ENCODE measurements at places on chromosomes 3 and 15. TPM values are rescaled to one million over a fixed set of nuclear protein-coding genes. Genes with fewer than 3 reads are reported as not detected.

The FAN1 gene
- 18.4 TPM for total RNA-seq

DNA sequence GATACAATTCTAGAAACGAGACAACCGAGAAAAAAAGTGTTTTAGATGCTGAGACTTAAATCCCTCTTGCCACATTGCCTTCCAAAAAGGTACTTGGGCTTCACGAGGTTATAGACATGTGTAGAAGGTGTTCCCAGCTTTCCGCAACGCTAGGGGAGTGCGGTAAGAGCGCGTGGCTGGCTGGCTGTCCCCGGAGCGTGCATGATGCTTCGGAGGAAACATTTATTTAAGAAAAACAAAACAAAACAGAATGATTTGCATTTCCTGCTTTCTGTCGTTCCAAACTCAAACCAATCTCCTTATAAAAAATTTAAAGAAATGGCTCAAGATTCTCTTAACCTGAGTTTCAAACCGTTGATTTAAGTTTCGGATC is 841 bp downstream of the SLC6A20 start:
- H3K4me1 ChIP-seq, result peaks cover 9% of the 10 kb centered on the region
- no peak overlapping the region for H3K27ac ChIP-seq
- H3K27me3 ChIP-seq, result peaks cover 58% of the 10 kb centered on the region
- peak overlapping the region; percentile 51 for H3K4me3 ChIP-seq
- H3K36me3 ChIP-seq, result no peaks in the 10 kb centered on the region
- DNase-seq, result no peak

- H3K4me1 ChIP-seq, result peaks cover 26% of the 10 kb centered on the region
- DNase-seq, result no peak
- H3K36me3 ChIP-seq, result no peaks in the 10 kb centered on the region
- no peak overlapping the region for H3K27ac ChIP-seq
These were observed 4.4 kb upstream of the GNAI2 start for GRCh38 chr3:50231581-50231980.

DNA sequence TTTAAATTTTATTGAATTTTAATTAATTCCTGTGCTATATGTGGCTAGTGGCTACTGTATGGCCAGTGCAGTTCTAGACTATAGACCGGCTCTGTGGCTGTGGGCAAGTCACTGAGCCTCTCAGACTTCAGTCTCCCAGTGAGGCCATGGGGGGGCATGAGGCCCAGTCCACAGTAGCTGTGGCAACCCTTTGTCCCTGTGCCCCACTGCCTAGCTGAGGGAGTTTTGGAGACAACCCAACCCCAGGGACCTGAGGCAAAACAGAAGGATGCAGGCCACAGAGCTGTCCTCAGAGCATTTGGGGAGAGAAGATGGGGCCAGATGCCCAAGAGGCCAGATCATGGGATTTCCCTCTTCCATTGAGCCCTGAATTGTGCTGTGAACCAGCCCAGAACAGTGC is 18.9 kb upstream of the POC1A start:
- no peak for DNase-seq
- no peaks in the 10 kb centered on the region for H3K4me1 ChIP-seq
- no peak overlapping the region for H3K27ac ChIP-seq
- H3K36me3 ChIP-seq, result no peaks in the 10 kb centered on the region
- no peaks in the 10 kb centered on the region for H3K27me3 ChIP-seq
- no peak overlapping the region for H3K4me3 ChIP-seq

The CCRL2 gene
- 28.5 TPM for total RNA-seq

DNA sequence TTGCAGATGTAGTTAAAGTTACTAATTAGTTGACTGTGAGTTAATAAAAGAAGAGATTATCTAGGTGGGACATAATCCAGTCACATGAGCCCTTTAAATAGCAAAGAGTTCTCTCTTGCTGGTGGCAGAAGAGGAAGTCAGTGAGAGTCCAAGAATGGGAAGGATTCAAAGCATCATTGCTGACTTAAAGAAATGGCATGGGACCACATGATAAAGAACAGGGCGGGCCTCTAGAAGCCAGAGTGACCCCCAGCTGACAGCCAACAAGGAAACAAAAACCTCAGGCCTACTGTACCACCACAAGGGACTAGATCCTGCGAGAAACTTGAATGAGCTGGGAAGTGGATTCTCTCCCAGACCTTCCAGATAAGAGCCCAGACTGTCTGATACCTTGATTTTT is 447.2 kb upstream of the CCDC54 start:
- H3K4me3 ChIP-seq, result no peak overlapping the region
- no peak for DNase-seq
- no peaks in the 10 kb centered on the region for H3K27me3 ChIP-seq
- H3K36me3 ChIP-seq, result no peaks in the 10 kb centered on the region
- H3K27ac ChIP-seq, result no peak overlapping the region

GRCh38 chr3:29760226-29760685 is 479.4 kb downstream of the RBMS3 start:
- H3K36me3 ChIP-seq, result no peaks in the 10 kb centered on the region
- H3K4me3 ChIP-seq, result no peak overlapping the region
- no peak for DNase-seq

DNA sequence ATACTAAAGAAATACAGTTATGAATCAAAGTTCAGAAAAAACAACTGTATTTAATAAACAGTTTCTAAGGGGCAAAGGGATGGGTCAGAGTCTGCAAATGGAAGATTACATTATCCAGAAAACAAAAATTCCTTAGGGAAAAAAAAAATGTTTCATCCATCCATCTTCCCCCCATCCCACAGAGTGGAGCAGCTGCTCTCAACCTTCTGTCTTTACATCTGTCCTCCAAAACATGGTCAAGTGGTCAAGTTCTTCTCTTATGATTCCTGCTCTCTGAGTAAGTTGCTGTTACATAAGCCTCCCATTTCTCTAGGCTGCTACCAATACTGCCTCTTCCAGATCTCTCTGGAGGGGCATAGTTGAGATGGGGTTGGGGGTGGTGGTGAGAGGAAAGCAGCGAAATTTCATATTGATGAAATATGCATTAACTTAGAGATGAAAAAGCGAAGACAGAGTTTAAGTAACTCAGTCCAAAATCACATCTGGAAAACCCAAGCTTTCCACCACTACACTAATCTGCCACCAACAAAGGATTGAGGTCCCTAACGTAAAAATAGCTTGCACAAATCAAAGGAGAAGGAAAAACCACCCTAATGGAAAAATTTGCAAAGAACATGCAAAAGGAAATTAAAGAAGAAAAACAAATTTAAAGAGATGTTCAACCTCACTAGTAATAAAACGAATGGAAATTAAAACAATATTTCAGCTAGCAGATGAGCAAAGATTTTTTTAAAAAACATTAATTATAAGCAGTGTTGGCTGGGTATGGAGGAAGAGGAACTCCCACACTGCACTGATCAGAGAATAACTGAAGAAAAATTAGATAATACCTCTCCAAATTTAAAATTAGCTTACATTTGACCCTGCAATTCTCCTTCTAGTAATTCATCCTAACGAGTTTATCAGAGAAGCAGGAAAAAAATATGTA is 109.5 kb downstream of the ST8SIA2 start:
- H3K4me3 ChIP-seq, result no peak overlapping the region
- no peak for DNase-seq
- H3K27me3 ChIP-seq, result peaks cover 6% of the 10 kb centered on the region
- H3K27ac ChIP-seq, result no peak overlapping the region

GRCh38 chr3:133413161-133414020 is 13.5 kb downstream of the BFSP2 start:
- no peaks in the 10 kb centered on the region for H3K36me3 ChIP-seq
- no peaks in the 10 kb centered on the region for H3K27me3 ChIP-seq
- H3K4me1 ChIP-seq, result no peaks in the 10 kb centered on the region
- H3K27ac ChIP-seq, result peak overlapping the region; percentile 25
- no peak for DNase-seq

The IMPG2 gene
- total RNA-seq, result 0.29 TPM

- DNase-seq, result no peak
- no peaks in the 10 kb centered on the region for H3K27me3 ChIP-seq
- H3K4me3 ChIP-seq, result no peak overlapping the region
- H3K4me1 ChIP-seq, result no peaks in the 10 kb centered on the region
- no peaks in the 10 kb centered on the region for H3K36me3 ChIP-seq
These were observed 22.8 kb downstream of the GAP43 start for GRCh38 chr3:115646027-115646690.

DNA sequence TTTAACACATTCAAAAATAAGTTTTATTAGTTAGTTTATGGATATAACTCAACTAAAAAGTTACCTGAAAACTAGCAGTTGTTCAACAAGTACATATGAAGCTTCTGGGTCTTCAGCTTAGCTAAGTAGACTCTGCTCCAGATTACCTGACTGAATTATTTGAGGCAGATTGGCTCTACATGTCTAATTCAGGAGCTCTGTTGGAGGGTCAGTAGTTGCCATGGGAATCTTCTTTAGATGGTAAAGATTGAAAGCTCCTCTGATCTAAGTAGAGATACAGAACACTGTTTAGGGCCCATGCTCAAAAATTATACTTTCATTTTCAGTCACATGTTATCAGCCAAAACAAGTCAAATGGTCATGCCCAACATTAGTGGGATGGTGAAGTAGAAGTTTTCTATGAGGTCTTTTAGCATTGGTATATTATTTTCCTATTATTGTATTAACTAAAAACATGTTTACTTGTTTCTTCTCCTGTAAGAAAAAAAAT is 1476.9 kb downstream of the OTOL1 start:
- H3K27me3 ChIP-seq, result no peaks in the 10 kb centered on the region
- DNase-seq, result no peak
- H3K27ac ChIP-seq, result no peak overlapping the region
- H3K36me3 ChIP-seq, result no peaks in the 10 kb centered on the region

The DNASE1L3 gene
- 125 TPM for total RNA-seq

- DNase-seq, result no peak
- H3K27me3 ChIP-seq, result no peaks in the 10 kb centered on the region
- no peak overlapping the region for H3K27ac ChIP-seq
- H3K4me3 ChIP-seq, result no peak overlapping the region
- H3K4me1 ChIP-seq, result no peaks in the 10 kb centered on the region
- H3K36me3 ChIP-seq, result no peaks in the 10 kb centered on the region
These were observed 67.4 kb upstream of the RNU6-1 start for GRCh38 chr15:67907184-67907723.

The KAT2B gene
- 52.6 TPM for total RNA-seq

DNA sequence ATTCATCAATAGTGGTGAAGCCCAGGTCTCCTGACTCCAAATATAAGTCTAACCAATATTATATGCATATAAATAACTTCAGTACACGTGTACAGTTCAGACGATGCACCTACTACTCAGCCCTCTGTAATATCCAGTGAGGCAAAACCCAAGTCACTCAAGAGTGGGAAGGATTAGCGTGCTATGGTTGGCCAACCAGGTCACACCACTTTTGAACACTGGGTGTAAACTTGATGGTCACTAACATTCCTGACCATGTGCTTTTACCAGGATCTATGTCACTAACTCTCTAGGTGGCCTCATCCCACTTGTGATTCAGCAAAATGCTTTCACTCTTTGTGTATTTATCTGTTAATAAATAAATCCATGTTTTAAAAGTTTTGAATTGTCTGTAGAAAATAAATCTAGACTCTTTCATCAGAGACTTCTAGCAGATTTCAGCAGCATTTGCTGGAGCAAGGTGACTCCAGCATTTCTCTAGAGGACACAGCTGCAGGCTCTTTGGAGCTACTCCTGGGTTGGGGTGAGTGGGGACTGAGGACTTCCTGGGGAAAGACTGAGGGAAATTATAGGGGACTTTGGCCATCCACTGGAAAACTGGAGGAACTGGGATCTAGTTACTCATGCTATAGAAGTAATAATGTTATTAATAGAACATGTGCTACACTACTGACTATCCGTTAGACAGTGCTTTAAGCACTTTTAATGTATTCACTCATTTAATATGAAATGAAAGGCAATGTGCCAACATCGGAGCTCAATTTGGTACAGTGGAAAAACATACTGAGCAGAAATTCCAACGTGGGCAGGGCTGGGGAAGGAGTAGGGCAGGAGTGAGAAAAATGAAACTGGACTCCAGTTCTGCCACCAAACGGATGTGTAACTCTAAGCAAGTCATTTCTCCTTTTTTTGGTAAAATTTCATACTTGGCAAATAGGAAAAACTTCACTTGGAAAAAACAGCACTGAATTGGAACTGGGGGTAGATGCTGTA is 97.9 kb downstream of the RORA start:
- no peak overlapping the region for H3K27ac ChIP-seq
- H3K4me1 ChIP-seq, result no peaks in the 10 kb centered on the region

GRCh38 chr3:61612211-61613194 is 51.1 kb downstream of the PTPRG start:
- H3K36me3 ChIP-seq, result no peaks in the 10 kb centered on the region
- H3K4me1 ChIP-seq, result peaks cover 11% of the 10 kb centered on the region
- no peak overlapping the region for H3K27ac ChIP-seq
- H3K4me3 ChIP-seq, result no peak overlapping the region

GRCh38 chr3:42739401-42740158 is 33.5 kb downstream of the CCDC13 start:
- no peaks in the 10 kb centered on the region for H3K27me3 ChIP-seq
- no peaks in the 10 kb centered on the region for H3K36me3 ChIP-seq
- H3K4me3 ChIP-seq, result no peak overlapping the region
- no peak overlapping the region for H3K27ac ChIP-seq

- peaks cover 35% of the 10 kb centered on the region for H3K27me3 ChIP-seq
- peak overlapping the region; percentile 78 for H3K27ac ChIP-seq
- H3K4me3 ChIP-seq, result peak overlapping the region; percentile 63
These were observed 359 bp downstream of the TPM1 start for GRCh38 chr15:63042877-63043334.

DNA sequence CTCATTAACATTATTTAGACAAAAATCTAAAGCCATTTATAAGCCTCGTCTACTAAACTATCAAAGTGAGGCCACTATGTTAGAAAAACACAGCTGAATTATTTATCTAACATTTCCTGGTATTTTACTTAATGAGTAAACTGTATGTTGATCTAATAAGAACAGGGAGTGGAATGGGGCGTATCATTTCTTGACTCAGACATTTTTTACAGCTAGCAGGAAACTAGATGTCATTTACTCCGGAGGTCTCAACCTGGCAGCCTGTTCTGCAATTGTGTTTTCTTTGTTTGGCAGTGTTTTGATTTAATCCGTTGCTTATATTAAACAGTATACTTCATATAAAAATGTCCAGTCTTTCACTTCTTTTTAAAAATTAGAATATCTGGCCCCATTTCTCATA is 79.1 kb upstream of the ABI3BP start:
- H3K4me1 ChIP-seq, result peaks cover 4% of the 10 kb centered on the region
- no peak for DNase-seq
- H3K27ac ChIP-seq, result no peak overlapping the region
- no peaks in the 10 kb centered on the region for H3K36me3 ChIP-seq
- no peaks in the 10 kb centered on the region for H3K27me3 ChIP-seq

GRCh38 chr3:112314649-112315048 is 18.3 kb upstream of the CD200 start:
- no peaks in the 10 kb centered on the region for H3K36me3 ChIP-seq
- H3K27ac ChIP-seq, result no peak overlapping the region
- DNase-seq, result no peak
- H3K4me1 ChIP-seq, result no peaks in the 10 kb centered on the region

GRCh38 chr15:46543626-46544025 is 908.8 kb downstream of the SQOR start:
- no peak overlapping the region for H3K27ac ChIP-seq
- no peaks in the 10 kb centered on the region for H3K36me3 ChIP-seq
- H3K27me3 ChIP-seq, result no peaks in the 10 kb centered on the region
- no peak for DNase-seq
- H3K4me3 ChIP-seq, result no peak overlapping the region
